ENCODE measurements at places on chromosomes 3 and 15.

- DNase-seq = no peak
Measured at GRCh38 chr15:86833595-86833994, 753.9 kb downstream of the AGBL1 start.

GRCh38 chr3:50971487-50971924 lies 296.8 kb downstream of the DOCK3 start:
- DNase-seq = peak; percentile 13

DNA sequence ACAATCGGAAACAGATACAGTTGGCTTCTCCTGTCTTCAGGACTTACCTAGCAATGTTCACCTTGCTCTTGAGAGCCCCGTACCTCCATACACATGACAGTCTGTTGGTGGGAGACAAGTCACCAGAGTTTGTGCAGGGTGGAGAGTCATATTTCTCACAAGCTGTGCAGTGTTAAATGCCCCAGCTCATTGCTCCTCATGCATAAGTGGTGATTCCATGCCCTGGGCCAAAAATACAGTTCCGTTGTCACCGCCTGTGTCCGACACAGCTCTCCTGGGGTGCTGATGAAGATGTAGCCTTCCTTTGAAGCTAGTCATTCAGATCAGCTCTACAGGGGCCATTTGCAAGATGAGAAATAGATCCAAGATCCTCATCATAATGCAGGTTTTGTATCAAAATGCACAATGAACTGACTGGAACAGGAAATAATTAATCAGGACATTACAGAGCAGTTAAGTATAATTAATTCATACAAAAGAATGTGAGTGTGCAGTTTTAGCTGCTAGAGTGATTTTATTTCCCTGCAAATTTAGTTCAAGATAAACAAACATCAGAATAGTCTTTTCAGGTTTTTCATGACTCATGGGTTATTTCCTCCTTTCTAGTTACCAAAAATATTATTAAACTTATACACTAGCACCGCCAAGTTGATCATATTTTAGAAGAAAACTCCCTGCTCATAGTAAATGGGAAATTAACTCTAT lies 66.5 kb downstream of the CD47 start:
- no peak for DNase-seq

DNA sequence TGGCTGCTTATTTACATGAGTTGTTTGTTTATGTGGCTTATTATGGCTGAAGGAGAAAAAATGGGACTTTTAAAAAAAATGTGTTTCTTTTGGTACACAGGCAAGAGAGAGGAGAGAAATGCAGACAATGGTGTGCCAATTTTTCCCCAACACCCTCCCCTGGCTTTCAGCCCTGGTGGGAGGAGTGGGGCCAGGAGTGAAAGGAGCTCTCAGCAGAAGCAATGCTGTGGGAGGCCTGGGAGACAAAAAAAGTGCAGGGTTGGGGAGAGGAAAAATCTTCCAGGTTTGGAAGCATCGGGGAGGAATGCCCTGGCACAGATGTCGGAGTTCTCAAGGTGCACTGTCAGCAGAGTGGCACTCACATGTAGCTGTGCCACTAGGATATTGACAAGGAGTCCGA lies 117.7 kb upstream of the FOXB1 start:
- DNase-seq = no peak

DNA sequence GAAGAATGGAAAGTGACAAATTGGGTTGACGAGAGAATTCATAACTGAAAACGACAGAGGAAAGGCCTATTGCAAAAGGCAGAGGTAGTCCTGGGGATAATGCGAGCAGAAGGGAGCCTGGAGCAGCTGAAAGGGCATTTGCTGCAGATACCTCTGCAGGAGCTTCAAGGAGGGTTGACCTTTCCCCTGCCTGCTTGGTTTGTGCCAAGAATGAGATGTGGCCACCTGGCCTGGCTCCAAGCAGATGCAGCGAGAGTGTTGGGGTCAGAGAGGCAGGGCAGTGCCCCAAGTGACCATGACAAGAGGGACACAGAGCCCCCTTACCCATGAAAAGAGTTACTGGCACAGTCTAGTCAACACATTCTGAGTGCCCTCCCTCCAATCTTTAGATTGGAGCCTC lies 43.5 kb downstream of the SLC41A3 start:
- no peak for DNase-seq

DNA sequence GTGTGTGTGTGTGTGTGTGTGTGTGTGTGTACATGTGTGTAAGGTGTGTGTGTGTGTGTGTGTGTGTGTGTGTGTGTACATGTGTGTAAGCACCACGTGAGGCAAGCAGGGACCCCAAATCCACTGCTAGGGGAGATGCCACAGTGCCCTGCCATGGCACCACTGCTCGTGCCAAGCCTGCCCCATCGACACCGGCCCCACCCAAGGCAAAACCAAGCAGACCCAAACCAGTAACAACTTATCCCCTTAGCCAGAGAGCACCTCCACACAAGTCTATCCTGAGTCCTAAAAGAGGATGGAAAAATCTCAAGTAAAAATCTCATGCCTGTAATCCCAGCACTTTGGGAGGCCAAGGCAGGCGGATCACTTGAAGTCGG lies 45.1 kb downstream of the BDH1 start:
- DNase-seq = no peak
